ENCODE measurements at places on chromosomes 4 and X. TPM values are rescaled to one million over a fixed set of nuclear protein-coding genes. Genes with fewer than 3 reads are reported as not detected.

Gene RAB40A
- not detected for total RNA-seq

Gene ADH1A
- total RNA-seq = not detected

Gene SLC25A43
- 19.3 TPM for total RNA-seq

Gene LANCL3
- total RNA-seq = not detected

Gene F9
- total RNA-seq = not detected

Gene GPRIN3
- 0.35 TPM for total RNA-seq

All from myometrial cell (primary cell).